ENCODE measurements at places on chromosomes 4 and X. TPM values are rescaled to one million over a fixed set of nuclear protein-coding genes. Genes with fewer than 3 reads are reported as not detected.
A peak's percentile ranks its signal among the peaks of the same experiment; 100 is the strongest.

- no peak overlapping the region for H3K27ac ChIP-seq
- no peaks in the 10 kb centered on the region for H3K36me3 ChIP-seq
- H3K27me3 ChIP-seq, result no peaks in the 10 kb centered on the region
- H3K4me3 ChIP-seq, result no peak overlapping the region
- no peak for DNase-seq
Observed at GRCh38 chrX:13699183-13699826, 10.4 kb downstream of the RAB9A start.

Gene CLTRN
- 0.17 TPM for total RNA-seq

DNA sequence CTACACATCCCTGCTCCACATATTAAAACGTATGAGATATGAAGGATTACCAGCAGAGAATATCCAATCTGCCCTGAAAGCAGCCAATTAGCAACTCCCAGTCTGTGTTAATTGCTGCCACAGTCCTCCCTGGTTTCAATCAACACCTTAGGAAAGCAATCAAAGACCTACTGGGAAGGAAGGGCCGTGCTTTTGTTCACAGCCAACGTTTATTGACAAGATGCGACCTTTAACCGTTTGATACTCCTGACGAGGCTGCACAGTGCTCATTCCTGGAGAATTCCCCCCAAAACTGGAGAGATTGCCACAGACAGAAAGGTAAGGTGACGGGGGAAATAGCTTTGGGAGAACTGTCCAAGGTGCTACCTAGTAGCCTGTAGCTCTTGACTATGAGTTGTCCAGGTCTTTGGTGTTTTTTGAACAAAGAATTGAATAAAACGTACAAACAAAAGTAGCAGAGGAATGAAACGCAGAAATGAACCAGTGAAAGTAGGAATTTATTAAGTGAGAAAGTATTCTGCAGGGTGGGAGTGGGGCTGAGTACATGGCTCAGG, 596.5 kb downstream of the NLGN4X start:
- no peaks in the 10 kb centered on the region for H3K27me3 ChIP-seq
- DNase-seq, result no peak
- H3K27ac ChIP-seq, result no peak overlapping the region

- no peak overlapping the region for H3K4me3 ChIP-seq
- no peak overlapping the region for H3K27ac ChIP-seq
- no peaks in the 10 kb centered on the region for H3K36me3 ChIP-seq
Observed at GRCh38 chrX:105219454-105220401, 766 bp downstream of the TEX13A start.

Gene SHISA3
- not detected for total RNA-seq

Gene RAB41
- total RNA-seq, result not detected

DNA sequence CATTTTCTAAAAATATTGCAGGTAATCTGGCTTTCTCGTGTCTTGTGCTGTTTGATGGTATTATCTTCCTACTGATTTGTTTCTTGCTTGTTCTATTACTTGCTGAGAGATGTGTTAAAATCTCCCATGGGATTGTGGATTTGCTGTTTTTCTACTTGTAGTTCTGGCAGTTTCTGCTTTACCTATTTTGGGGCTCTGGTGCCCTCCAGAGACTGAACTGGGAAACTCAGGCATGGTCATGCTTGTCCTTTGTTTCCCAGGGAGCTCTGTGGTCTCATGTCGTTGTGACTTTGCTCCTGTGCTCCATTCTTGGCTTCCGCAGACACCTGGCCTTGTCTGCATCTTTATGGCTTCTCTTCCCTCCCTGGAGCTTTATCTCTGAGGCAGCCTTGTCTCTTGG, 39.5 kb downstream of the NSD2 start:
- H3K36me3 ChIP-seq, result peaks cover 23% of the 10 kb centered on the region
- H3K4me1 ChIP-seq, result peaks cover 41% of the 10 kb centered on the region
- peak overlapping the region; percentile 30 for H3K27ac ChIP-seq
- DNase-seq, result peak; percentile 40
- H3K4me3 ChIP-seq, result no peak overlapping the region

DNA sequence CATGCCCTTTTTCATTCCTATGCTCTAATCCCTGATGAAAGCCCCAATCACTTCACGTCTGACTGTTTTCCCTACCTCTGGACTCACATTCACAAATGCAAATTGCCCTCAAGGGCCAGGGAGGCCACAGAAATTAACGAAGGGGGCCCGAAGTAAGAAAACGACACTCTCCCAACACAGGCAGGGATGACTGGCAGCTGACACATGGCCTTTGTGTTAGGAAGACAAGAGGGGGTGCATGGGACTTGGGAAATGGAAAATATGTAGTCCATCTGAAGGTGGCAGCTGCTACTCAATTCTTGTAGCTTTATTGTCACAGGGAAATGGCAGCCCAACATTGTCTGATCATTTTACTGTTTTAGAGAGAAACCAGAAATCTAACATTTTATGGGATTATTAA, 12.3 kb upstream of the SPARCL1 start:
- H3K27ac ChIP-seq, result no peak overlapping the region
- H3K36me3 ChIP-seq, result no peaks in the 10 kb centered on the region
- H3K4me3 ChIP-seq, result no peak overlapping the region
- H3K27me3 ChIP-seq, result peaks cover 1% of the 10 kb centered on the region
- no peak for DNase-seq

Gene HOPX
- not detected for total RNA-seq

Gene LRIT3
- total RNA-seq, result not detected

Gene SLC30A9
- 69.6 TPM for total RNA-seq

Gene SMPX
- not detected for total RNA-seq

DNA sequence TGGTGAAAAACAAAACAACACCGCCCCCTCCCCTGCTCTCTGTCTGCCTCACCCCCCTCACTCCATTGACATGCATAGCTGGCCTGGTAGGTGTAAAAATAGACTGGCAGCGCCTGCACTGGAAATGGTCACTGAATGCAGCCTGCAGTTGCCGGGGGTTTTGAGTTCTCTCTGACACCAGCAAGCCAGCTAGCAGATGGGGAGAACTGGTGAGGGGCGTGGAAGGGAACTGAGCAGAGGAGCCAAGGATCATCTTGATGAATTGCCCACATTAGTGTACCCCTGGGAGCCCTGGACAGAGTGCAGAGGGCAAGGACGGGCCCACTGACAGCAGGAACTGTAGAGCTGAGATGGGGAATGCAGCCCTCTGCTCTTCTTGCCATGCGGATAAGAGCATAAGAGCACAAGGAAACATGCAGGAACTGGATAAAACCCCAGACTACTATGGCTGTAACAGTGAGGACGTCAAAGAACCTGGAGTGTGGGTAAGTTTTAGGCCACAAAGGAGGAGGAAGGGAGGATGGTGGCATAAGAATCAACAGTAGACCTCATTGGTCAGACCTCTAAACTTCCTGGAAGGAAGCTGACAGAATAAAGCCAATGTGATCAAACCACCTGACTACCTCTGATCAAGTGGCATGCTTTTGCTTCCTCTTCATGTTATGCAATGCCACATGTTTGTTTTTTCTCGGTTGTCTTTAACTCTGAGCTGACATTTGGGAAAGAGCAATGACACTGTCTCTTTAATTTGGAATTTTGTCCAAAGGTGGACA, 96.3 kb downstream of the ANK2 start:
- H3K27ac ChIP-seq, result no peak overlapping the region
- H3K36me3 ChIP-seq, result no peaks in the 10 kb centered on the region
- H3K4me3 ChIP-seq, result no peak overlapping the region
- peaks cover 20% of the 10 kb centered on the region for H3K4me1 ChIP-seq
- H3K27me3 ChIP-seq, result peaks cover 2% of the 10 kb centered on the region
- DNase-seq, result no peak

Gene NHS
- total RNA-seq, result 3.3 TPM

Gene DDIT4L
- total RNA-seq, result 4.0 TPM

Gene USP51
- total RNA-seq, result 1.1 TPM

GRCh38 chr4:145886871-145887240, 51.8 kb downstream of the ZNF827 start:
- no peak overlapping the region for H3K4me3 ChIP-seq
- no peaks in the 10 kb centered on the region for H3K27me3 ChIP-seq
- peaks cover 8% of the 10 kb centered on the region for H3K36me3 ChIP-seq
- H3K4me1 ChIP-seq, result peaks cover 23% of the 10 kb centered on the region
- H3K27ac ChIP-seq, result peak overlapping the region; percentile 51
